ENCODE measurements at places on chromosomes 11 and 22. TPM values are rescaled to one million over a fixed set of nuclear protein-coding genes. Genes with fewer than 3 reads are reported as not detected.

LIMK2 gene
- total RNA-seq = 7.2 TPM

GRCh38 chr11:69393865-69394233 is 87.6 kb upstream of the LINC01488 start:
- no peak for DNase-seq

CTNND1 gene
- total RNA-seq = 201 TPM

- DNase-seq = no peak
Observed at GRCh38 chr11:108788565-108789199, 123.8 kb downstream of the DDX10 start.

GRCh38 chr11:130932086-130932712 is 15.9 kb upstream of the SNX19 start:
- DNase-seq = no peak

- no peak for DNase-seq
Observed at GRCh38 chr11:32267679-32268187, 167.6 kb downstream of the WT1 start.

All from uterus (tissue), 4 donors.